ENCODE measurements at places on chromosomes 16 and 17. TPM values are rescaled to one million over a fixed set of nuclear protein-coding genes. Genes with fewer than 3 reads are reported as not detected.

CLDN6 gene
- not detected for total RNA-seq

CDH8 gene
- 0.78 TPM for total RNA-seq

HASPIN gene
- total RNA-seq, result 0.41 TPM

SP2 gene
- 16.9 TPM for total RNA-seq

TOP2A gene
- 3.3 TPM for total RNA-seq

TSNAXIP1 gene
- 0.55 TPM for total RNA-seq

PERCC1 gene
- total RNA-seq, result not detected

CD300H gene
- not detected for total RNA-seq
